NCI-H460 (cell line): ENCODE measurements at places on chromosomes 1 and 21.

DNA sequence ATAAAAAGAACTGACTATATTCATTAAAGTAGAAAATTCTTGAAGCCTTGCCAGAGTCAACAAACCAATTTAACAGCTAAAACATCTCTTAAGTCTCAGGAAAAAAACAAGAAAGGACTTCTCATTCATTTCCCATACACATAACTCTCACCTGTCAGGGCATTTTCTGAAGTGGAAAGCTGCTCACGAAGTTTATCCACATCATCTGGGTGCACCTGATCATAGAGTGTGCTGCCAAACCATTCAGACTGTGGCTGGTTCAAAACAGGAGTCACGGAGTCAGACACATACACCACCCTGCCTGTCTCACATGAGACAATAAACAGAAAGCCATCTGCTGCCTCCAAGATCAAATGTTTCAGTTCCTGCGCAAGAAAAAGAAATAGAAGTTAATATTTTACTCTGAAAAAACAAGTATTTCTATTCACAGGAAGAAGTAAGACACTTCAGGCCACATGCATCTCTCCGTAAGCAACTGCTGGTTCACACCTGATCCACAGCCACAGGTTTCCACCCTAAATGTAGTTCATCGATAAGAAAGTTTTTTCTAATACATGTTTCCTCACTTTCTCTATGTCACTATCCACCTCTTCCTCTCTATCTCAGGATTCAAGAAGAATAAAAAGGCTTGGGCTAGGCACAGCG lies 28.2 kb upstream of the CTSK start:
- DNase-seq = no peak

DNA sequence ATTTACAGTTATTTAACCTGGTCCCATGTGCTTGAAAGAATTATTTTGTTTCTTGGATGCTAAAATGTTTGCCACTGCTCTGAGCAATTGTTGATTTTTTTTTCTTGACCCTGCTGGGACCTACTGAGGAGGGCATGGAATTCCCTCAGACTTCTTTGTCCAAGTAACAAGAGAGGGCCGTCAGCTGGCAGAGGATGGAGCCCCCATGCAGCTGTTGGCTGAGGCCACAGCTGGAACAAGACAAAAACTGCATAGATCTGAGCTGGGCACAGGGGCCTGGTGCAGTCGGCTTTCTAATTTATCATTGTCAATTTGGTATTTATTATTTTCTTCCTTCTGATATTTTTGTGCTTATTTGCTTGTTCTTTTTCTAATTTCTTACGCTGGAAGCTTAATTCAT lies 39.6 kb upstream of the ABCG1 start:
- DNase-seq = no peak

DNA sequence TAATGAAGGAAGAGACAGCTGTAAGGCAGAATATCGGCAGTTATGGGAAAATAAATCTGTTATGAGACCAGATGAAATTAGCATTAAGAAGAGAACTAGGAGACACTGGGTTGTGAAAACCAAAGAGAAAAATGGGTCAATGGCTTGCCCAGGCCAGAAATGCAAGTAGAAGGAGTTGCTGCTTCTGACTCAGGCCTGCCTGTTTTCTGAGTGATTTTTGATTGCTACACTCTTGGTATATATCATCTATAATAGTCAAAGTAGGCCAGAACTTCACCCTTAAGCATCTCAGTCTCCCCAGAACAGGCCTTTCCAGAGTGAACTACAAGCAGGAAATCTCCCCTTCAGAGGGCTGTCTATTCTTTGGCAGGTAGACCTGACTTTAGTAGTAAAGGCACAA lies 107.0 kb downstream of the NRIP1 start:
- no peak for DNase-seq

DNA sequence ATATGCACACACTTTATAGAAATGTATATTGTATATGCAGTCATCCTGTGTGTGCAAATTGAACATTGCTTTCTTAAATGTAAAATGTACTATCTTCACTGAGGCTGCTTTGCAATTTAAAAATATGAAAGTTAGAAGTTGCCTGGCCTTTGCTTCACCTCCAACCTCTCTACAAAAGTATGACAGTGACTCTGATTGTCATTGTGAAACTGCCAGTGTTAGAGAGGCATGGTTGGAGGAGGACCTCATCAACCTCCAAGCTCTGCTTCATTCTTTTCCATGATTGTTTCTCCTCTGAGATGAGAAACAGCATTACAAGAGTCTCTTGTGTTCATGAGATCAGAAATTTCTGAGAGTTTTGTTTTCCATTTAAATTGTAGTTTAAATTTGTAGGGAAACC lies 185.5 kb downstream of the ZC3H11B start:
- DNase-seq = no peak

- no peak for DNase-seq
Measured at GRCh38 chr1:48603222-48603621, 131.2 kb upstream of the SPATA6 start.

DNA sequence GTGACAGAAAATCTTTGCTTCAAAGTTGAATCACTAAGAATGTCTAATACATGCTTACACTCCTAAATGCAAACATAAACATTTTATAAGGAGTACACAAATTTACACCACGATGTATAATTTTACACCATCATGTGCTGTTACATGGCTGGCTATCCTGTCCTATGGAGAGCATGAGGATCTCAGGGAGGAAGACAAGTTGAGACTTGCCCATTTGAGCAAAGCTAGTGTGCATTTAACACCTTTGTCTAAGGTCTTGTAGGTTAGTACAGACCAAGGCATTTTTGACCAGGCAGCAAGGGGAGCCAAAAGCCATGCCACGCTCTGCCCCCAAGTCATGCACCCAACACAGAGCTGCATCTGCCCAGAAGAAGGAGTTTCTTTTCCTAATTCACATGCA lies 14.5 kb upstream of the COG2 start:
- no peak for DNase-seq

GRCh38 chr1:33482412-33482811 lies 10.0 kb downstream of the ZSCAN20 start:
- no peak for DNase-seq

DNA sequence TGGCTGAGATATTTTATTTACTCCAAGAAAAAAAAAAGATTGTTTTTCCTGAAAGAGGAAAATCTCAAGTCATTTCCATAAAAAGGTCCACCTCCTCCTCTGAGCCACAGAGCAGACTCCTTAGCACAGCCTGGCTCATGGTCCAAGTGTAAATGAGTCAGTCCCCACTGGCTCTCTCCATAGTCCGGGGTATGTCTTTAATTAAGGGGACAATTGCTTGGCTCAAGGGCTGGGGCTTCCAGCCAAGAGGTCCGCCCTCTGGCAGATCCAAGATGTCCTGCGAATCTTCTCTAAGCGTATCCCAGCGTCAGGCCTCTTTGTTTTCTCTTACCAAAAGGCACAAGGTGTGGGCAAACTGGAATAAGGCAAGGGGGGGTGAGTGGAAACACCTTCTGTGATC lies 33.3 kb downstream of the FOXD2 start:
- DNase-seq = no peak

DNA sequence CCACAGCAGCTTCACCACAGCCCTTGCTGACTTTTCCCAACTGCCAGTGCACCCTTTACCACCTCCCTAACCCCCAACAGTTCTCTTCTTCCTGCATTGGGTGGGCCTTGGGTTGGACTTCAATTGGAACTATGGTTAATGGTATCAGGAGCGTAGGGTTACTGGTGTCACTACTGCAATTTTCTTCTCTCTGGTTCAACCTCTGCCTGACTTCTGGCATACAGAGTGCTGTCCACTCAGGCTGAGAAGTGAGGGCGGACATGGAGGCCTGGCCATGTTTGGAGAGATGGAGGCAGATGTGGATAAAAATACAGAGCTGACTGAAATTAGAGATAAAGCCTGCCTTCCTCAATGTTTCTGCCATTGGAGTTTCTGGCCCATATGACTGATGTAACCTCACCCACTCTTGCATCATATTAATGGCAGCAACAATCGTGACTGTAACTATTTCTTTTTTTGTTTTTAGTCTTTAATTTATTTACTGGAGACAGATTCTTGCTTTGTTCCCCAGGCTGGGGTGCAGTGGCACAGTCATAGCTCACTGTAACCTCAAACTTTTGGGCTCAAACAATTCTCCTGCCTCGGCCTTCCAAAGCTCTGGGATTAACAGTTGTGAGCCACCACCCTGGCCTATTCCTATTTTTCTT lies 87.8 kb downstream of the NAV1 start:
- no peak for DNase-seq

- DNase-seq = no peak
Measured at GRCh38 chr1:65471213-65471833, 50.9 kb downstream of the LEPR start.

DNA sequence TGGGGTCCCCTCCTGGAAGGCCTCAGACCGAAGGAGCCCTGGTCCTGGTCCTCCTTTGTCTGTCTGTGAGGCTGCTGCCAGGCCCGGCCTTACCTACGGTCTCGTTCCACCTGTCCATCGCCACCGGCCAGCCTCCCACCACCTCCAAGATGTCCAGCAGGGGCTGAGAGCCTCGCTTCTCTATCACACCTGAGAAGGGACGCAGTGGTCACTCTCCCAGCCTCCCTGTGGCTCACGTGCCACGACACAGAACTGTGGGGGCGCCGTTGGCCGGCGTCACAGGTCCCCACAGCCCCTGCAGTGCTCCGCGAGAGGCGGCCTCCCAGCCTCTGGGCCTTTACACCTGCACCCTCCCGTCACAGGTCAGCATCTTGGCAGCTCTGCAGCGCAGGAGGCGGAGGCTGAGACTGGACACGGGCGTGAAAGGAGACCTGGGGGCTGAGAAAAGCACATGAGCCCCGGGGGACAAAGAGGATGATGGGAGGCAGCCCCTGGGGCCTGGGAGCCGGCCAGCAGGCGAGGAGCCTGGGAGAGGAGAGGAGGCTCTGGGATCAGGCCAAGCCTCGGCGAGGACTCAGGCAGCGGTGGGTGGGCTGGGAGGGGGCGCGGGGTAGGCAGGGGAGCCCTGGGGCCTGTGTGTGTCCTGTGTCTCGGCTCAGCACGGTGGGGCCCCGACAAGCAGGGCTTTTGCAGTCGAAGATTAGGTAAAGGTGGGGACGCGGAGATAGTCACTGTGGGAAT lies 20.5 kb downstream of the PRXL2B start:
- no peak for DNase-seq

DNA sequence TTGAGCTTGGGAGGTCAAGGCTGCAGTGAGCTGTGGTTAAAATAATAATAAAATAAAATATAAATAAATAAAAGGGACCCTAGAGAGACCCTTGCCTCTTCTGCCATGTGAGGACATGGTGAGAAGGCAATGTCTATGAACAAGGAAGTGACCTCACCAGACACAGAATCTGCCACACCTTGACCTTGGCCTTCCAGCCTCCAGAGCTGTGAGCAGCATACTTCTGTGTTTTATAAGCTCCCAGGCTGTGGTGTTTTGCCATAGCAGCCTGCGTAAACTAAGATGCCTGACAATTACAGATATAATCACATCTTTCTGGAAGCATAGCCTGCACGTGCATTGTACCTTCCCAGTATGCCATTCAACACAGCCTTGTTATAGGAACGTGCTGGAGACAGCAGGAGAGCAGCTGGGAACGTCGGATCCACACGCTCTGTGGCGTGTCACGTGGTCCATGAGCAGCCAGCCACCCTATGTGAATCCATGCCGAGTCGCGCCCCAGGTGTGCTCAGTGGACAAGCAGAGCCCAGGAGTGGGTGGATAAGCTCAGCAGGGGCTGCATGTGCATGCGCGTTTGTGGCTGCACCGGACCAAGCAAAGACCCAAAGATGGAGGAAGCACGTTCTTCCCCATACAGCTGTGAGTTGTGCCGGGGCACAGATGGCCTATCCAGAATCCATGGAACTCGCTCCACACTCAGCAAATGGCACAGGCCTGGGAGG lies 17.8 kb downstream of the WNT9A start:
- no peak for DNase-seq

DNA sequence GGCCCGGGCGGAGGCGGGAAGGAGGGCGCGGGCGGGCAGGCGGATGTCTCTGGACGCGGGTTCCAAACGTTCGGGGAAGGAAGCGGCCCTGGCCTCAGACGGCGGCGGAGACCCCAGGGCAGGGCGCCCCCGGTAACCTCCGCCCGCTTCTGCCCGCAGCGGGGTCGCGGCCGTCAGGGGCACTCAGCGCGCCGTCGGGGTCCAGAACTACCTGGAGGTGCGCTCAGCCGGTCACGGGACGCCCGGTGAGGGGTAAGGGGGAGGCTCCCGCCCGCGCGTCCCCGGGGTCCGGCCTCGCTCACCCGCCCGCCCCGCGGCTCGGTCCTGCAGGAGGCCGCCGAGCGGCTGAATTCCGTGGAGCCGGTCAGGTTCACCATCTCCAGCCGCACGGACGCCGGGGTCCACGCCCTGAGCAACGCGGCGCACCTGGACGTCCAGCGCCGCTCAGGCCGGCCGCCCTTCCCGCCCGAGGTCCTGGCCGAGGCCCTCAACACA lies 406 bp downstream of the PUSL1 start:
- DNase-seq = no peak

DNA sequence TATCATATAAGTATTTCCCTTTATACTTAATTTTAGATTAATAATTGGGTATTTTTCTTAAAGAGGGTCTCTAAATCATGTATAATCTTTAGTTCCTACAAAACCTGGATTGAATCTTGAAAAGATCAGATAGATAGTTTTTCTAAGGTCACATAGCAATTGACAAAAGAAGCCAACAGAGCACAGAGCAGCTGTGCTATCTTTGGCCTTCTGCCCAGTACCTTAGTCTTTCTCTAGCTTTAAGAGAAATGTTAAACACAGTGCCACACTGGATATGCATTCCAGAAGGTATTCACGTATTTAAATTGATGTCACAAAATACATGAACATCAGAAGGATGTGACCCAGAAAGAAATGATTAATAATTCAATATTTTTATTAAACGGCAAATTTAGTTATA lies 86.8 kb downstream of the C21orf91 start:
- no peak for DNase-seq

DNA sequence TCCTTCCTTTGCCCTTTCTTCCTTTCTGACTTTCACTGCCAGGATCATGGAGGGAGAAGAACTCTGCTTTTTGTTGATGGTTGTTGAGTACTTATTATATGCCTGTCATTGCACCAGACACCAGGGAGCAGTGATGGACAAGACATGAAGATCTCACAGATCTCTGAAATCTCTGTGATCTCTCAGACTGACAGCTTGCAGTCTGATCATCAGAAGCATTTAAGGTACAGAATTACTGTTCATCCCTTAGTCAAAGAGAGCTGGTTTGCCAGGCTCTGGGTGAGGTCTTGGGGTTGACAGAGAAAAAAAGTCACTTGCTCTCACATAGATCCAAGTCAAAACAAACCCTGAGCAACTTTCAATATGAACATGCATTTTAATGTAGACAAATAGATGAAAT lies 299.5 kb upstream of the FMN2 start:
- DNase-seq = no peak

GRCh38 chr21:23016617-23017016 lies 2018.4 kb downstream of the NCAM2 start:
- DNase-seq = no peak
